Upper lobe of right lung (tissue), 1 donor: ENCODE measurements at places on chromosomes 13 and 19.

- peak; percentile 28 for DNase-seq
Measured at GRCh38 chr19:35347171-35347929, at the start of gene FFAR1. Gene FFAR1, plus strand, starts transcription at chr19:35347902. Its CDS starts 3,650 bp downstream, at chr19:35351552.

DNA sequence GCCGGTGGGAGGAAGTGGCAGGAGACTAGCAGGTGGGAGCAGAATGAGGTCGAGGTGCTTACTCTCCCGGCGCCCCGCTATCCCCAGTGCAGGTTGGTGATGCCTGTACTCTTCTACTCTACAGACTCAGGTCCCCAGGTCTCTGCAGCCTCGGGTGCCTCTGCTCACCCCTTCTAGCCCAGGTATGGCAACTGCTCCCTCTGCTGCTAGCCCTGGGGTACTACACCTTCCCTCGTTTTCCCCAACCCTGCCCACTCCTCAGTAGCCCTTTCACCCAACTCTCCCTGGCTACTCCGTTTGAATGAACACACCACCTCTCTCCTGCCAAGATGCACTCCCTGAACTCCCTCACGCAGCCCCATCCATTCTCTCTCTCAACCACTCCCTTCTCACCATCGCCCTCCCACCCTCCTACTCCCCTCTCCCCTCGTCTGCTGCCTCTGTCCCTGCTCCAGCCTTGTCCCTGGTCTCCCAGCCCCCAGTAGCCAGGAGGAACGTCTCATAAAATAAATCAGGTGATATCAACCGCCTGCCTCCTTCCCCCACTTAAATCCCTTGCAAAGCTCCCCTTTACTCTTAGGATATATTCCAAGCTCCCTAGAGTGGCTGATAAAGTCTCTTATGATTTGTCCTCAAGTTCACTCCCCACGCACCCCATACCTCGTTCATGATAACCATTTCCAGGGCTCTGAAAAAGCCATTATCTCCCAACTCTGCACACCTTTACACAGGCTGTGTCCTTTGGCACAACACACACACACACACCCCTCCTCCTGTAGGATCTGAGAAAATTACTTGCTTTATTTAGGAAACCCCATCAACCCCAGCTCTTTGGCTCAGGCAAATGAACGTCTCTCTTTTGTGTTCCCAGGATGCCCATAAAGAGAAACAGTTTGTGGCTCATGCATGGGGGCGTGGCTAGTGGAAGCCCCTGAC is 8.2 kb upstream of the MEIS3 start:
- peak; percentile 77 for DNase-seq

GRCh38 chr19:45145270-45146189 is 15.3 kb downstream of the NKPD1 start:
- DNase-seq, result no peak

DNA sequence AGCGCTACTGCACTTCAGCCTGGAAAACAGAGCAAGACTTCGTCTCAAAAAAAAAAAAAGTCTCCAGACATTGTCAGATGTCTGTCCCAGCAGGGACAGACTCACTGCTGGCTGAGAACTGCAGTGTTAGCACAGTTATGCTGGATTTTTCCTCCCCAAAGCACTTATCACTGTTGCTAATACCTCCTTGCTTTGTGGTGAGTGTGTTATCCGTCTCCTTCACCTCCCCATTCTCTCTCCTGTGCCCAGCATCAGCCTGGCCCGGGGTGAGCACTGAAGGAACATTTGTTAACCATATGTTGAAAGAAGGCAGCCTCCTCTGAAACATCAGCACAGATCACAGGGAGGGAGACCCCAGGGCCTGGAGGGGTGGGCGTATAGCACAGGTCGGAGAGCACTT is 11.3 kb downstream of the MYO9B start:
- DNase-seq, result no peak

- DNase-seq, result no peak
Measured at GRCh38 chr13:75769141-75769905, 133.2 kb downstream of the LMO7 start.

GRCh38 chr13:80642641-80643040 is 301.7 kb upstream of the SPRY2 start:
- no peak for DNase-seq
